ENCODE measurements at places on chromosomes 3 and 15.

GRCh38 chr15:74389241-74390048 is 22.0 kb upstream of the CYP11A1 start:
- DNase-seq = no peak

- no peak for DNase-seq
Measured at GRCh38 chr15:40112789-40113188, 4.1 kb upstream of the BMF start.

- no peak for DNase-seq
Measured at GRCh38 chr15:100690032-100690794, 87.8 kb downstream of the ASB7 start.

DNA sequence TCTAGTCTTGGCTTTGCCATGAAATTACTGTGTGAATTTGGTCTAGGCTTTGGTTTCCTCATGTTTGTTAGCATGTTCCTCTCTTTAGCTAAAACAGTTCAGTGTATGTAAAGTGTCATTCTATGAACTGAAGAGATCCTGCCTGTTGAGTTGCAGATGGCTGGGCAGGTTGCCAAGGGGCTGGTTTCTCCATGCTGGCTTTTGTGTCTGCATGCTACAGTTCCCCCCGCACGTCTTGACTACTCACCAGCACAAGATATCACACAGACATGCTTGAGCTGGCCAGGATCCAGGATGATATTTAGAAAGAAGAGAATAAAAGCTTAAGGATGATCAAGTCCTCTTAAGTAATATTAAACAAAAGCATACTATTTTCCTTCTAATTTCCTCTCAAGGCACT is 90.2 kb downstream of the CERS3 start:
- DNase-seq = peak; percentile 17

DNA sequence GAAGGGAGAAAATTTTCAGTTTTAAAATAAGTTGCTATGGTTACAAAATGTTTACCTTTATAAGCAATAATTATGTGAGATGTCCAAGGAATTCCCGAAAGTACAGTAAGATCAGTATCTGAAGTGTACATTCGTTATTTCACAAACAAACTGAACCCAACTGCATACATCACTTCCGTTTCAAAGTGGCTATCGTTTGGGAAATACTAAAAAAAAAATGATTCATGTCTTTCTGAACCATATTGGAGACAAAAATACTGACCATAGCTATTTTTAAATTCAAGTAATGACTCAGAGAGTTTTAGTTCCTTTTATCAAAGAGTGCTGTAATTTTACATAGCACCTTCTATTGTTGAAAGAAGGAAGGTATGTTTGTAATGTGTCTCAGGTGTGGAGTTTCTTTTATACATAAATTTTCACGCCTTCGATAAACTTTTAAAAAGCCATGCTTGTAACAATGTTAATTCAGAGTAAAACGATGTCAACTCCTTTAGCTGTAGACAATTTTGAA is 8.0 kb upstream of the ANKRD28 start:
- DNase-seq = no peak

DNA sequence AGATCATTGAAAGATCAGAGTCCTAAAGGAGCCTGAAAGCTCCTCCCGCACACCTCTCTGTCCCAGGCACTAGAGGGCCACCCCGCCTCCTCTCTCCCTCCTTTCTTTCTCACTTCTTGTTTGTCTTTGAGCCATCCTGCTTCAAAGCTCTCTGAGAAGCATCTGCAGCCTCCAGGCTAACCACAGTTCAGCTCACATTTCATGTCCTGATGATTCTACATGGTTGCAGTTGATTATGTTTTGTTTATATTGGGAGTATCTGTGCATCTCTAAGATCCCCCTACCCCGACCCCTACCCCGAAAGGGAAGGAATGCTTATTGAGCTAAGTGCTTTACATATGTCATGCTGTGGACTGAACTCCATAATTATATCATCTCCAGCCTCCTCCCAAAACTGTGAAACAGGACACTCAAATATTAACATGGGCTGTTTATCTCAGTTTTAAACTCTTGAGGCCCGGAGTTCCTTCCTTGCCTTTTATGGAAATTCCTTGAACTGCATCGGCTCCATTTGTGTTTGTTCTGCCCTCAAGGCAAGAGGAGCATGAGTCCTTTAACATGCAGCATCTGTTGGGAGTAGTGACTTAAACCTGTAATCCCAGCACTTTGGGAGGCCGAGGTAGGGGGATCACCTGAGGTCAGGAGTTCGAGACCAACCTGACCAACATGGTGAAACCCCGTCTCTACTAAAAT is 30.9 kb downstream of the MGLL start:
- DNase-seq = no peak

- DNase-seq = no peak
Measured at GRCh38 chr15:85289677-85290365, 90.6 kb upstream of the AKAP13 start.

- DNase-seq = no peak
Measured at GRCh38 chr3:70342149-70342548, 29.7 kb upstream of the MDFIC2 start.

- DNase-seq = no peak
Measured at GRCh38 chr3:126528800-126529541, 5.0 kb downstream of the CHST13 start.

DNA sequence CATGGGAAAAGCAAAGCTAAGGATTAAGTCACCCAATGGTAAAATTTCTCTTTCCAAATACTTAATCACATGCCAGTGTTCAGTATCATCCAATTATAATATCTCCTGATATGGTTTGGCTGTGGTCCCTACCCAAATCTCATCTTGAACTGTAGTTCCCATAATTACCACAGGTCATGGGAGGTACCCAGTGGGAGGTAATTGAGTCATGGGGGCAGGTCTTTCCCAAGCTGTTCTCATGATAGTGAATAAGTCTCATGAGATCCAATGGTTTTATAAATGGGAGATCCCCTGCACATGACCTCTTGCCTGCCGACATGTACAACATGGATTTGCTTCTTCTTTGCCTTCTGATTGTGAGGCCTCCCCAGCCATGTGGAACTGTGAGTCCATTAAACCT is 26.1 kb upstream of the NMB start:
- no peak for DNase-seq

GRCh38 chr3:156787926-156788663 is 38.1 kb upstream of the LEKR1 start:
- no peak for DNase-seq

- DNase-seq = no peak
Measured at GRCh38 chr15:35060591-35060990, 24.5 kb downstream of the NANOGP8 start.

DNA sequence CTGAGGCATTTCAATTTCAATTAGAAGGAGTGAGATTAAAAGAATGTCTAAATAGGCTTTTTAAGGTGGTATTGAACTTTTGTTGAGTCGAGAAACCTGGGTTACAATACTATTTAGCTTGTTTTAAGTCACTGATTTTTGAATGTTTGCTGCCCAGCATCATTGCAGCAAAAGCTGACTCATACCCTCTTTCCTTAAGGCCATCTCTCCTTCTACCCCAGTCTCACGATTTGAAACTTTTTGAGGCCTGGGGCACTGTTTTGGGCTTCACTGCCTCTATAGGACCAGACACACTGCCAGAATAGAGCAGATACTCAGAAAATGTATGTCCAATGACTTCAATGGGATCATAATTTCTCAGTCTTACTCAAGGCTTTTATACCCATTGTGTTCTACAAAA is 319.6 kb upstream of the TGFBR2 start:
- no peak for DNase-seq

GRCh38 chr15:85691350-85692240 is 103.1 kb downstream of the KLHL25 start:
- DNase-seq = no peak

- DNase-seq = no peak
Measured at GRCh38 chr3:37591116-37591781, 270.4 kb upstream of the CTDSPL start.

DNA sequence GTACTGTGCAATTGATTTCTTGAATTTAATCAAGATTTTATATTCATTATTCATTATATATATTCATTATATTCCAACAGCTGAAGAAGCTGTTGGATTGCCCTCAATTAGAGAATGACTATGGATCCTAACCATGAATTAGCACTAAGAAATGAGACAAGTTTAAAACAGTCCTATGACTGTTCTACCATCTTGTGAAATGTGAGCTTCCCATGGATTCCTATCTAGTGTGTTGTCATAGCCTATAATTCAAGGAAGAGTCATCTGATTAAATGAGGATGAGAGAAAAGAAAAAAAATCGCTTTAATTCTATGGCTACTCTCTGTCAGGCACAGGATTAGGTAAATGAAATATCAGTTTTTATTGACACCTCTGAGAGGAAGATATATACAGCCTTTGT is 696.6 kb upstream of the NAALADL2 start:
- DNase-seq = no peak

- no peak for DNase-seq
Measured at GRCh38 chr3:41888368-41889076, 73.4 kb downstream of the ULK4 start.

GRCh38 chr3:29185706-29186105 is 95.2 kb upstream of the RBMS3 start:
- DNase-seq = no peak

DNA sequence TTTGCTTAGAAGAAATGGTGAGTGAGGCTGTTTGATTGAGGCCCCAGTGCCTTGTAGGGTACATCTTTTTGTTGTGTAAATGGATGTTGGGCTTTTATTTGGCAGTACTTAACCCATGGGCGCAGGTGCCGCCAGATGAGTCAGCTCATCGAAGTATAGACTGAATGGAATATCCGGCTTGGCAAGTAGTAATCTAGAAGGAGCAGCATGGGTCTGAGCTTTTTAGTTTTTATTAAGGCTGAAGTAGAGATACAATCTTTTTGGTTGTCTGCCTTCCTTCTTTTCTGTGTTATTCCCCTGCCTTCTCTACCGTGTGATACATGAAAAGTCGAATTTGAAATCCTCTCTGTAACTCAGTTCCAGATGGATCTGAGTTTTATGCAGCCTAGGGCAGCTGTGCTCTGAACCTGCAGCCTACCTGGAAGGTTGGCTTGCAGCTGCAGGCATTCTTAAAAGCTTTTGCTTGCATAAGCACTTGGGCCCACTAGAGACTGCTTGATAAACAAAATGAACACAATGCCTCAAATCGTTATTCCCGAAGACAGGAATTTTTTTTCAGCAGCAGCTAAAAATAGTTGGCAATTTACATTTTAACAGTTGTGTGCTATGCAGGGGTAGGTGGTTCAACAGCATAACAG is 177.5 kb upstream of the CGNL1 start:
- no peak for DNase-seq

DNA sequence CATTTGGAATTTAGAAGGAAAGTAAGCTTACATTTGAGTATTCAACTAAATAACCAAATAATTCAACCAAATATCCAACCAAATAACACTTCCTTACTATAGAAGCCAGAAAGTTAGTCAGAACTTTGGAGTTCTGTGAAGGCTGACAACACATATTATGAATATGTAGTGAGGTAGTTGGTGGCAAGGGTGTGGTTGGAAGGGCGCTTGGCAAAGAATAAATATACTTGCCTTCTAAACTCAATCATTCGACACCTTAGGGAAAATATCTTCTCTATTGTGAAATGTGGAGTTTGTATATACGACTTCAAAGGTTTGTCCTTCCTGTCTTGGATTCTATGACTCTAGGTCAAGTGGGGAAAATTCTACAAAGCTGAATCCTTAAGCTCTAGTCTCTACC is 111.7 kb upstream of the OSTN start:
- DNase-seq = no peak

GRCh38 chr3:132256989-132257388 is 60.2 kb upstream of the ACP3 start:
- no peak for DNase-seq

- no peak for DNase-seq
Measured at GRCh38 chr3:174253196-174253823, 605.8 kb upstream of the NAALADL2 start.

GRCh38 chr3:44454258-44454657 is 23.2 kb downstream of the ZNF445 start:
- no peak for DNase-seq

DNA sequence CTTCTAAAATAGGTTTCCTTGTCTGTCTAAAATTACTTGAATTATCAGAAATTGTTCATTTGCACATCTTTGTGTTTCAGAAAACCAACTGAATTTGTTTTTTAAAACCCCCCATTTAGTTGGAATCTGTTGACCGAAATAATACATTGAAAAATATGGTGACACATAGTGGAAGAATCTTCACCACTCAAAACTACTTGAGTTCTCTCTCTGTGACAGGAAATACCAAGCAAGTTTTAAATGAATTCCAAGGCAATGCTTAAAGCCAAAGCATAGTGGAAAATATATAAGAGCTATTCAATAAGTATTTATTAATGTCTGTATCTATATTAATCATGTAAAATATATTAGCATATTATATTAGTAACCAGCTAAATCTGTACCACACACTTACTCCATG is 224.9 kb upstream of the COL8A1 start:
- no peak for DNase-seq

- no peak for DNase-seq
Measured at GRCh38 chr3:39638301-39638700, 170.8 kb downstream of the MOBP start.

DNA sequence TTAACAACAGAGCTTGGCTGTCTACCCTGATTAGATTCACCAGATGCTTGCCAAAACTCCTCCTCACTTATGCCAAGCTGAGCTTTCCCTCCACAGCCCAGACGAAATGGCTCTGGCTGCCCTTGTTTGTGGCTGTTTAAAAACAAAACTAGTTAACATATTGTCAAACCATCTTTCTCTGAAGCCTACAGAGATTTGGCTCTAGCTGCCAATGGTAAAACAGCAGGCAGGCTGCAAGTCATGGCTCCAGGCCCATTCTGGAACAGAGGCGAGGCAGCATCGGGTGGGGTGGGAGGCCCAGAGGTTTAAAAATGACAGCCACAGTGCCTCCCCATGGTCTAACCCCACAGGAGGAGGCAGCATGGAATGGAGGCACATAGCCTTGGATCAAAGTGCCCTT is 75.9 kb downstream of the SCN5A start:
- DNase-seq = no peak

DNA sequence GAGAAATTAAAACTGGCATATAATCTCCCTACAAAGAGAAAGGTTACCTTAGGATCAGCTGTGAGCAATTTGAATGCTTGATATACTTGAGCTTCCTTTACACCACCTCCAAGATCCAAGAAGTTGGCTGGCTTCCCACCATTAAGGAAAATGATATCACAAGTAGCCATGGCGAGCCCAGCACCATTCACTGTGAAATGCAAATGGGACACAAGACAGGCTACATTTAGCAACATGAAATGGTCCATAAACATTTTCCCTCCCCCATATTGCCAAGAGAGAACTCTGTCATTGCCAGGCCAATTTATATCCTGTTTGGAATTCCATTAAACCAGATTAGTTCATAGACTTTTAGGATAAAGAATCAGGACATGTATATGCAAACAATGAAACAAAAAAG is 158.7 kb downstream of the SUCLG2 start:
- DNase-seq = no peak

DNA sequence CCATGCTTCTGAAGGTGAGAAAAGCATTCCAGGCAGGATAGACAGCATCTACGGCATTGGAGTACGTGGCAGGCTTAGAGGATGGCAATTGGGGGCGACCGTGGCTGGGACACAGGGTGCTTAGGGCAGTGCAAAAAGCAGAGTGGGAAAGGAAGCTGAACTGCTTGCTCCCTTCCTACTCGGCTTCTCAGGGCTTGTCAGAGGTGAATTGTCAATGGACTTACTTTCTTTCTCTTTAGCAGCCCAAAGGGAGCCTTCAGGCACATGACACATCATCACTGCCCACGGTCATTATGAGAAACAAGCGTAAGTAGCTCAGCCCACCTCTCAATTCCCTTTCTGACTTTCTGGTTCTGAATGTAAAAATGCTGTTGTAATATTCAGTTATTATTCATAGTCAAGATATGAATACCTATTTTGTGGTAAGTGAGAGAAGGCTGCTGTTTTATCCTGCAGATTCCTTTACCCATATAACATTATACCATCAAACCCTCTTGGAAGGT is 84.3 kb downstream of the KLHL25 start:
- DNase-seq = no peak
